Naive thymus-derived CD4-positive, alpha-beta T cell (primary cell): ENCODE measurements at places on chromosomes 2 and 18. TPM values are rescaled to one million over a fixed set of nuclear protein-coding genes. Genes with fewer than 3 reads are reported as not detected.

WDSUB1 gene
- total RNA-seq = 7.3 TPM

TRIB2 gene
- total RNA-seq = 119 TPM

NTSR2 gene
- not detected for total RNA-seq

ESPNL gene
- 0.35 TPM for total RNA-seq

UCN gene
- 2.5 and 3.1 TPM in 2 replicates for total RNA-seq

CNTNAP5 gene
- not detected for total RNA-seq

ANKRD29 gene
- total RNA-seq = 0.11 TPM

SERPINB10 gene
- total RNA-seq = not detected in 2 replicates

SMIM21 gene
- total RNA-seq = not detected

LYG1 gene
- 3.0 TPM for total RNA-seq

SOWAHC gene
- total RNA-seq = 1.2 TPM

WDR54 gene
- total RNA-seq = 72.9 and 78.5 TPM in 2 replicates

IL1B gene
- 0.17 TPM in 1 of 2 replicates, not detected in the other for total RNA-seq
